ENCODE measurements at places on chromosomes 12 and 14. TPM values are rescaled to one million over a fixed set of nuclear protein-coding genes. Genes with fewer than 3 reads are reported as not detected.

Gene SYT1
- total RNA-seq = 3.0 TPM

- no peak for DNase-seq
- H3K27ac ChIP-seq = no peak overlapping the region
- no peaks in the 10 kb centered on the region for H3K27me3 ChIP-seq
- no peaks in the 10 kb centered on the region for H3K36me3 ChIP-seq
Observed at GRCh38 chr12:93113317-93114006, 184.4 kb upstream of the EEA1 start.

- no peaks in the 10 kb centered on the region for H3K4me1 ChIP-seq
- H3K4me3 ChIP-seq = no peak overlapping the region
- no peaks in the 10 kb centered on the region for H3K36me3 ChIP-seq
- no peak overlapping the region for H3K27ac ChIP-seq
Observed at GRCh38 chr12:113405694-113406093, 2.0 kb upstream of the SDS start.

DNA sequence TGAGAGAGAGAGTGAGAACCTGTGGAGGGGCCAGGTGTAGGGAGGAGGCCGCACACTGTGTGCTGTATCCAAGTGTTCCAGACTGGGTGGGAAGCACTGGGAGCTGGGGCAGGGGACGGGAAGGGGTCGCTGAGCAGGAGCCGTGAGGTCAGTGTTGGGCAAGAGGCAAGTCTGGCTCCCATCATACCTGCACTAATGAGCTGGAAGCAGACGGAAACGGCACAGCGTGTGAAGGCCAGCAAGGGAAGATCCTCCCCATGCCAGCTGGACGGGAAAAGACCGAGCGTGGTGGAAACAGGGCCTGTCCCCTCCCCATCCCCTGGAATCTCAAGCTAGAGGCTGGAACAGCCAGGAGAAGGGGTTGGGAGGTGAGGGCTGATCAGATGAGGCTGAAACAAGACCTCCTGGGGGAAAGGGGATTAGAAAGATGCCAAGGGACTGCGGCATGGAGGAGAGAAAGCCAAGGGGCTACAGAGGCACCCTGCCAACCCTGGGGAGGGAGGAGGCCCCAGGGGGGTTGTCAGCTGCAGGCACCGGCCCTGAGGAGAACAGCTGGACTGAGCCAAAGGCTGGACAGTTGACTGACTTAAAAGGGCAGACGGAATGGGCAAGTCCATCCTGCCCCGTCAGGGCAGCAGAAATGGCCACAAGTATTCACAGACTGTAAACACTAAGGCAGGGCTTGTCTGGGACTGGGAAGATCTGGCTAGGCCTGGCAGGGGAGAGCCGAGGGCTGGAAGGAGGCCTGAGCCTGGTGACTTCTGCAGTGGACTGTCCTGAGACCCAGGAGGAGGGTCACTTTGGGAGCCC is 19.0 kb upstream of the LTBP2 start:
- H3K36me3 ChIP-seq = no peaks in the 10 kb centered on the region
- no peak overlapping the region for H3K4me3 ChIP-seq
- peak overlapping the region; percentile 11 for H3K27ac ChIP-seq
- peak; percentile 69 for DNase-seq
- H3K27me3 ChIP-seq = no peaks in the 10 kb centered on the region

Measured in IMR-90 (cell line).